ENCODE measurements at places on chromosomes 5 and 9.

DNA sequence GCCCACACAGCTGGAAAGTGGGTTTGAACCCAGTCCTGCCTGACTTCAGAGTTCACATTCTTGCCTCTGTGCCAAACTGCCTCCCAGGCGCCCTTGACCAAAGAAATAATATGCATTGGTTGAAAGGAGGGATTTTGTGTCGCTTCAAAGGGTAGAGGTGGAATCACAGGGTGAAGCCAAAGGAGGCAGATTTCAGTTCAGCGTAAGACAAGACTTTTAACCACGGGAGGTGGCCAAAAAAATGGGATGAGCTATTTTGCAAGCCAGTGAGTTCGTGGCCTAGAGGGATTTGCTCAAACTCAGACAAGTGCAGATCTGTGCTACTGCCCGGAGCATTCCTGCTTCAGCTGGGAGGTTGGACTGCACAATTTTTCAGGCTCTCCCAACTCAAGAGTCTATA lies 57.6 kb upstream of the RANBP3L start:
- no peak for DNase-seq

- no peak for DNase-seq
Observed at GRCh38 chr5:10599862-10600284, 36.0 kb downstream of the ANKRD33B start.

- no peak for DNase-seq
Observed at GRCh38 chr9:91907484-91908292, 42.3 kb downstream of the ROR2 start.

- no peak for DNase-seq
Observed at GRCh38 chr5:146703899-146704298, 174.7 kb downstream of the PPP2R2B start.

DNA sequence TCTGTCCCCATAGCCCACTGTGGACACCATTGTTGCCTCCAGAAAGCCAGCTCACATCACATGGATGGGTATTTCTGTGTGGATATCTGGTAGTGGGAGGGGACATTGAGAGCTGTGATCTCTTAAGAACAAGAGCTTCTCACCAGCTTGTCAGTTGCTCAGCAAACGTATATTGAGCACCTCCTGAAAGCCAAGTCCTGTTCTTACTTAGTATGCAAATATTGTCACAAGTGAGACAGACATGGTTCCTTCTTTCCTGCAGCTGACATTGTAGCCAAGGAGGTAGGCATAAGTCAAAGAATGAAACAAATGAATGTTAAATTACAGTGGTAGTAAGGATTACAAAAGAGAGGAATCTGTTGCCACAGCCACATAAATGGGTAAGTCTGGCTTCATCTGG lies 3.8 kb downstream of the TCOF1 start:
- no peak for DNase-seq

DNA sequence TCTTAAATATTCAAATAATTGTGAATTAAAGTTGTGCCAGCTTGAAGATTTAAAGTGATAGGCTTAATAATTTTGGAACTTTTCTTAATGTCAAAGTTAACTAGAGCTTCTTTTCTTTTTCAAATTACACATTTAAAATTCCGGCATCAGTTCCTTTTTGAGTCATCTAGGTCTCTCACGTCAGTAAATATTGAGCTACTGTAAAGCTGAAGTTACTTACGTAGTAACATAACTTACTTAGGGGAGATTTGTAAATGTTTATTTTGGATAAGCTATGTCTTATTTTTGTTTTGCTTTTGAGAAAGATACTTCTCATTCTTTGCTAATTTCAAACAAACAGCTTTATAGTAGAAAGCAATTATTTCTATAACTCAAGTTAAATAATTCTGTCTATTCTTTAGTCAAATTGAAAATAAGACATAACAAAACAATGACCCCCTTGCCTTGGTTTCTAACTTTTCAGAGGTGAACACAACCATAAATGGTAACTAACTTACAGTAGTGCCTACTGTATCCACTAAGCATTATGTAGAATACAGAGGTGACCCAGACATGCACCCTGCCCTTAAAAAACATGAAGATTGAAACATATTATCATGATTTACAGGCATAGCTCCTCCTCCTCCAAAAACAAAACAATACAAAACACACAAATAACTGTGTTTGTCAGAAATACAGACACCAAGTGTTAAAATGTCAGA lies 29.8 kb downstream of the CD274 start:
- no peak for DNase-seq

Measured in vagina (tissue), 2 donors.